ENCODE measurements at places on chromosomes 3 and 15.

- DNase-seq: peak; percentile 61
Measured at GRCh38 chr3:30156586-30157498, 449.6 kb upstream of the TGFBR2 start.

- no peak for DNase-seq
Measured at GRCh38 chr15:89104172-89104564, 15.9 kb downstream of the ABHD2 start.

DNA sequence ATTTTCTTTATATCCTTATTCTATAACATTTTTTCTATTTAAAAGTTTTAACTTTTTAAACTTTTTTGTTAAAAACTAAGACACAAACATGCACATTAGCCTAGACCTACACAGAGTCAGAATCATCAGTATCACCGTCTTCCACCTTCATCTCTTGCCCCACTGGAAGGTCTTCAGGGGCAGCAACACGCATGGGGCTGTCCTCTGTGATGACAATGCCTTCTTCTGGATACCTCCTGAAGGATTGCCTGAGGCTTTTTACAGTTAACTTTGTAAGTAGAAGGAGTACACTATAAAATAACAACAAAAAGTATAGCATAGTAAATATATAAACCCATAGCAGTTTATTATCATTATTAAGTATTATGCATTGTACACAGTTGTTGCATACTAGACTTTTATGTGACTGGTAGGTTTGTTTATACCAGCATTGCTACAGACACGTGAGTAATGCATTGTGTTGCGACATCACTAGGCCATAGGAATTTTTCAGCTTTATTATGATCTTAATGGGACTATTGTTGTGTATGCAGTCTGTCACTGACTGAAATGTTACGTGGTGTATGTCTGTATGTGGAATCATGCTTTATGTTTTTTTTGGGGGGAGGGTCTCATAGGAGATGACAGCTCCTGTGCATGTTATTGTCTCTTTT is 18.2 kb downstream of the ATP1B3 start:
- DNase-seq: peak; percentile 91

GRCh38 chr3:86982883-86983282 is 8.1 kb downstream of the VGLL3 start:
- peak; percentile 94 for DNase-seq

DNA sequence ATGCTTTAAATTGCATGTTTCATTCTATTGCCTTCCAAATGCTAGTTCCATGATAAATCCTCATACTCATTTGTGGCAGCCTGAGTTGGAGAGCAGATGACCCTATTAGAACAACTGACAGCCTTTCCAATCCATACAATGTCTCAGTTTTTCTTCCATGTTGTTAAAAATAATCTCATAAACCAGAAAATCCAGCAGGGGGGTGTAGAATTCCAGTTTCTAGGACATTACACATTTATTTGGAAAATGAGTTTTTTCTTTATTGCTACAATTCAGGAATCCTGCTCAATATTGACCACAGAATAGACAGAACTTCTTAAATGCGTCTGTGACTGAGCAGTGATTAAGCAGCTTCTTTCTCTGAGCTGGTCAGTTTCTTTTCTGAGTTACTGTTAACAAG is 174.2 kb upstream of the ATP10A start:
- DNase-seq: no peak

GRCh38 chr15:64665179-64665578 is 110.2 kb downstream of the RBPMS2 start:
- no peak for DNase-seq

- no peak for DNase-seq
Measured at GRCh38 chr3:154598166-154598565, 168.2 kb upstream of the GPR149 start.

- DNase-seq: no peak
Measured at GRCh38 chr3:127015282-127016042, 32.5 kb downstream of the PLXNA1 start.

- no peak for DNase-seq
Measured at GRCh38 chr3:17089314-17089700, 204.6 kb downstream of the PLCL2 start.

- DNase-seq: peak; percentile 72
Measured at GRCh38 chr3:194573680-194574437, 59.4 kb downstream of the TMEM44 start.

GRCh38 chr3:119601154-119601553 is 3.5 kb downstream of the PLA1A start:
- DNase-seq: no peak

GRCh38 chr15:94522125-94522524 is 290.8 kb downstream of the MCTP2 start:
- DNase-seq: no peak

- DNase-seq: no peak
Measured at GRCh38 chr3:188191460-188191859, 37.5 kb downstream of the LPP start.

- peak; percentile 80 for DNase-seq
Measured at GRCh38 chr3:50347187-50347813, 1.8 kb upstream of the ZMYND10 start.

- peak; percentile 90 for DNase-seq
Measured at GRCh38 chr15:47466357-47466756, 250.9 kb upstream of the SEMA6D start.

GRCh38 chr15:32098033-32098432 is 67.7 kb downstream of the CHRNA7 start:
- no peak for DNase-seq

GRCh38 chr15:36265422-36265821 is 314.0 kb upstream of the CDIN1 start:
- no peak for DNase-seq

DNA sequence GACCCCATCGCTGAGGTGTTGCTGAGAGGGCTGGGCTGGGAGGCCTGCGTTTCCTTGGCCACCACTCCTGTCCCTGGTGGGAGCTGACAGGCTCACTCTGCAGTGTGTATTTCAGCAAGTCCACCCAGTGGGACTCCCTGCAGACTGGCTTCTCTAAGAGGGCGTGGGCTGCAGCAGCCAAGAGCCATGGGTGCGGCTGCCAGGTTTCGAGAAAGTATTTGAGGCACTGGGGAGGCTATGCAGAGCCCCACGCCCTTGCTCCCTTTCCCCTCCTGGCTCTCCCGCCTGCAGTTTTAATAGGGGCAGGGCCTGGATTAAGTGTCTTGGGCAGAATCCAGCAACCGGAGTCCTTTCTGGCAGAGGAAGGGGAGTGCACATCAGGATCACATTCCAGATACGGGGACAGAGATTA is 242.1 kb downstream of the THSD4 start:
- no peak for DNase-seq

GRCh38 chr15:77409259-77410156 is 10.4 kb downstream of the PEAK1 start:
- DNase-seq: peak; percentile 24

GRCh38 chr3:16240229-16241023 is 24.3 kb downstream of the DPH3 start:
- DNase-seq: peak; percentile 86

- peak; percentile 14 for DNase-seq
Measured at GRCh38 chr15:70348581-70349344, 251.0 kb upstream of the TLE3 start.

DNA sequence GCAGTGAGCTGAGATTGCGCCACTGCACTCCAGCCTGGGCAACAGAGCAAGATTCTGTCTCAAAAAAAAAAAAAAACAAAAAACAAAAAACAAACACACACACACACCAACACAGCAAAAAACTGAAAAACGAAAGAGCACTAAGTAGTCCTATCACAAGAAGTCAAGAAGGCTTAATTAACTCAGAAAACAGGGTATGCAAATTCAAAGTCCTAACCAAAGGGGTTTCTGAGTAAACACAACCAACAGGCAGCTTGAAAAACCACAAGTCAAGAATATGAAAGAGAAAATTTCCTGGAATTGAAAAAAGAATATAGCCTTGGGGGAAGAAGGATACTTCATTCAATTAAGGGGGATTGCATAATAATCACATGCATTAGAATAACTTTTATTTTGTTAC is 37.7 kb upstream of the PARP14 start:
- no peak for DNase-seq

DNA sequence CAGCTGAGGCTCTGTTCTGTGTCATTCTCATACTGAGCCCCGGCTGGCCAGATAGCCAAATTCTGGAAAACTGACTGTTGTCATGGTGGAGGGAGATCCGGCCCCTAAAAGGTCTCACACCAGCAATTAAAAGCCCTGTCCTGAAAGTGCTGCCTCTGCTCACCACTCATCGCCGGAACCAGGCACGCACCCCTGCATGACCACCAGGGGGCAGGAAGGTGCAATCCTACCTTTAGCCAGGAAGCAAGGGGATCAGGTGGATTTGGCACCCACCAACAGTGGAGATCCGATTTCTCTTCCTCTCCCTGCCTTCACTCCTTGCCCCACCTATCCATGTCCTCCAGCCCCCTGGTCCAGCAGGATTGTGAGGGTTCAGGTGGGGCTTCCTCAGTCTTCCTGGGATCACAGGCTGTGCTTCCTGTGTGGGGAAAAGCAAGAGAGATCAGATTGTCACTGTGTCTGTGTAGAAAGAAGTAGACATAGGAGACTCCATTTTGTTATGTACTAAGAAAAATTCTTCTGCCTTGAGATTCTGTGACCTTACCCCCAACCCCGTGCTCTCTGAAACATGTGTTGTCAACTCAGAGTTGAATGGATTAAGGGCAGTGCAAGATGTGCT is 16.1 kb upstream of the CACNA2D2 start:
- DNase-seq: peak; percentile 52

- DNase-seq: peak; percentile 100
Measured at GRCh38 chr15:66883284-66883911, 181.4 kb downstream of the SMAD6 start.

- no peak for DNase-seq
Measured at GRCh38 chr15:59111251-59111650, 6.3 kb downstream of the CCNB2 start.

DNA sequence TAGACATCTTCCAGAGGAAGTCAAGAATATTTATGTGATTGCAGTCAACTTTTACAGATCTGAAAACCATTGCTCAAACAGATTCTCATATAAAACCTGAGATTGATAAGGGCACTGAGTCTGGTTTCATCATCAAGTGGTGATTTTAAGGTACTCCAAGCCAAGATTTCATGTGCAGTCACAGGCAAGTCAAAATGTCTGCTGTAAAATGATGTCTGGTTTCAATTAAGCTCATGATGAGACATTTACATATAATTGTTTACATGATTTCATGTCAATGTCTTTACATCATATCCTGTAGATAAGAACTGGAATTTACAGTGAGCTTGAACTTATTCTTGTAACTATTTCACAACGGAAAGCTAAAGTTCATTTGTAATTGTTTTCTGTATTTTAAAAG is 1215.5 kb downstream of the ROBO2 start:
- peak; percentile 71 for DNase-seq

DNA sequence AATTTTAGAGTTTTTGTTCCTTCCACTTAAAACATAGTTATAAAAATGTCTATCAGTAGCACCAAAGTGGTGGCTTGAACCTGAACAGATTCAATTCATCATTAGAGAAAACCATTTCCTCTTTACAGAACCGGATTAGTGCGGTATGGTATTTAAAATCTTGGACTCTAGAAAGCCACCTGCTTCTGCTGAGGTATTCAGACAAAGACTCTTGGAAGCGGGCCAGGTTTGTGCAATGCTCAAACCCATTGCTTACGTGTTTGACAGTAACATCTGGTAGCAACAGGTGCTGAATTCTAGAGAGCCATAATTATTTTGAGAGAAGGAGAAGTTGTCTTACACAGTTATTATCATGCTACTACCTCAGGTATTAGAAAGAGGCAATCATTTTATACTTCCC is 290.5 kb downstream of the NAALADL2 start:
- no peak for DNase-seq
